ENCODE measurements at places on chromosomes 2 and 18.

DNA sequence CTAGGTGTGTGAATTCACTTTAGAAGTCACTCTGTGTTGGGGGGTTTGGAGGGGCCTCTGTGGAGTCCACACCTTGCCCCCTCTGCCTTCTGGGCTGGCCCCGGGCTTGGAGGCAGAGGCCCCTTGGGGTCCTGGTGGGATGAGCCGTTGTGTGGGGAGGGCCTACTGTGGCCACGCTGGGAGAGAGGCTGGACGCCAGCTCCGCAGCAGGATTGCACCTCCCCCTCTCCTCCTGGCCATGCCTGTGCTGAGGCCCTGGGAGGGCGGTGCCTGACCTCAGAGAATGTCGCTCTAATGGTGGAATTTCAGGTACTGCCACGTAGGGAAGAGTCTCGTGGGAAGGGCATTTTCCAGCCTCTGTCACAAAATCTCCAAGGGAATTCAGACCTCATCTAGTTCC is 237.0 kb downstream of the ATAD2B start:
- DNase-seq, result no peak

DNA sequence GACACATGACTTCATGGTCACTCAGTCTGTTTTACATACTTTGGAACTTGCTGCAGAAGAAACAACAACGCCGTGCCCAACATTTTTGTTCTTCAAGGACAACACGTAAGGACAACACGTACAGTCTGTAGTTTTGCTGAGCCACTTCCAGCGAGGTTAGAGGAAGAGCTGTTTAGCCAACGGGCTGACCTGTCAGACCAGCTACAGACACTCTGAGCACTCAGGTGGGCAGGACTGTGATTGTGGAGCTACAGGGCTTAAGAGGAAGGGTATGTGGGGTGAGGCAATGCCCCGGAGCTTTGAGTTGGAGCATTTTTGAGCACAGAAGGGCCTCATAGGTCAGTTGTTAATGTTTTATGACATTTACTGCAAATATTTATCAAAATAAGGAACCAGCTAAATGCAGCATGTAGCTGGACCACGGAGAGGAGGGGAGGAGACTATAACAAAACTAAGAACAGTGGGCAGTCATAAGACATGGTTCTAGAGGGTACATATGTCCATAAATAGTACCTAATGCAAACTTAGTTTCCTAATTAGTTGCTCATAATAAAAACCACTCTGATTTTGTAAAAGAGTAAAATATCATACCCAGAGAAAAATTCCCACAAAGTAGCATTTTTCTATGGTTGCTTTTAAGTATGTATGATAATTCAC is 26.3 kb upstream of the NPC1 start:
- no peak for DNase-seq

DNA sequence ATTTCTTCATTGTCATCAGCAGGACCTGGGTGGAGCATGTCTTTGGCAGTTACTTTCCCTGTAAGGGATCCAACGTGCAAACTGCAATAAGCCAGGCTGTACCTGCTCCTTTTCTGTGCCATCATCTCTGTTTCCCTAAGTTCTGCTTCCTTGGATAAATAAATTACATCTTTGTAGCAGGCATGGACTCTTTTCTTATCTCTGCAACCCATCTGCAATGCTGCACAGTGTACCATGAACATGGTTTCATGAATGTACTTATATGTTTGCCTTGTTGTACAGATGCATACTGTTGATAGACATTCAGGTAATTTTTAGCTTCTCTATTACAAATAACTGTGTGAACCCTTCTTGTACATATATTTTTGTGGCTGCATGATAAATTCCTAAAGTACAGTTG is 616.7 kb upstream of the PIK3C3 start:
- DNase-seq, result no peak

GRCh38 chr2:37366773-37367172 is 22.3 kb downstream of the QPCT start:
- DNase-seq, result no peak

- no peak for DNase-seq
Observed at GRCh38 chr18:49721981-49722380, 91.4 kb downstream of the ACAA2 start.

DNA sequence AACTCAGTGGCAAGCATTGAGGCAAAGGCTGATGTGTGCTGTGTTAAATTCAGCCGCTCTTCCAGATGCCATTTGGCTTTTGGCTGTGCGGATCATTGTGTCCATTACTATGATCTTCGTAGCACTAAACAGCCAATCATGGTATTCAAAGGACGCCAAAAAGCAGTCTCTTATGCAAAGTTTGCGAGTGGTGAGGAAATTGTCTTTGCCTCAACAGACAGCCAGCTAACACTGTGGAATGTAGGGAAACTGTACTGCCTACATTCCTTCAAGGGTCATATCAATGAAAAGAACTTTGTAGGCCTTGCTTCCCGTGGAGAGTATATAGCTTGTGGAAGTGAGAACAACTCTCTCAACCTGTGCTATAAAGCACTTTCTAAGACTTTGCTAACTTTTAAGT is 195.5 kb upstream of the RAB12 start:
- DNase-seq, result no peak

GRCh38 chr18:51953521-51953920 is 386.5 kb upstream of the DCC start:
- no peak for DNase-seq

- DNase-seq, result no peak
Observed at GRCh38 chr18:79382681-79383387, 12.9 kb upstream of the NFATC1 start.

DNA sequence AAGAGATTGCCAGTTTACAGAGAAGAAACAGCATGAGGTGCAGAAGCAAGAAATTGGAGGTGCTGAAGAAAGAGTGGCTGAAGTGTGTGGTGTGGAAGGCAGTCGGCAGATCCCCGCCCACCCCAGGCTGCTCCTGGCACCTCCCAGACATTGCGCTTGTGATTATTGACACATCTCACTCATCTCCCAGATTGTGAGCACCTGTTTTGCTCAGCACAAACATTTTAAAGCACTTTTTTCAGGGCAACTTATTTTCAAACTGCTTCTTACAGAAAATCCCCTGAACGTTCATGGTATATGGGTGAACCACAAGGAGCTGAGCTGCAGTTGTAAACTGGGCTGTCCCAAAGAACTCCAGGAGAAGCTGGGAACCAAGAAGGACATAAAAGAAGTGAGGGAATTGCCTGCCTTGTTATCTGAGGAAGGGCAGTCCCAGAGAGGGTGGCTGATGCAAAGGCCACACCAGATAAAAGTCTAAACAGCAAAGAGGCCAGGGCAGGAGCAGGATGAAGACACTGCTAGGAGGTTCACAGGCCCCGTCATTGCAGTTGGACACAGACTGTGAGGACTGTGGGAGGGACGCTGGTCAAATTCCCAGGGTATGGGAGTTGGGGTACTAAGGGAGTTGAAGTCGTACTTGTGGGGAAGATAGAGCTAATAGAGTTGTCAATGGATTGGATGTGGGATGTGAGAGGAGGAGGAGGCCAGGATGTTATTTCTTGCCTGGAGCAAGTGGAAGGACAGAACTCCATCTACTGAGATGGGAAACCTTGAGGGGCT is 65.1 kb downstream of the INPP4A start:
- DNase-seq, result no peak

GRCh38 chr2:164920430-164920829 is 34.9 kb downstream of the SLC38A11 start:
- no peak for DNase-seq

DNA sequence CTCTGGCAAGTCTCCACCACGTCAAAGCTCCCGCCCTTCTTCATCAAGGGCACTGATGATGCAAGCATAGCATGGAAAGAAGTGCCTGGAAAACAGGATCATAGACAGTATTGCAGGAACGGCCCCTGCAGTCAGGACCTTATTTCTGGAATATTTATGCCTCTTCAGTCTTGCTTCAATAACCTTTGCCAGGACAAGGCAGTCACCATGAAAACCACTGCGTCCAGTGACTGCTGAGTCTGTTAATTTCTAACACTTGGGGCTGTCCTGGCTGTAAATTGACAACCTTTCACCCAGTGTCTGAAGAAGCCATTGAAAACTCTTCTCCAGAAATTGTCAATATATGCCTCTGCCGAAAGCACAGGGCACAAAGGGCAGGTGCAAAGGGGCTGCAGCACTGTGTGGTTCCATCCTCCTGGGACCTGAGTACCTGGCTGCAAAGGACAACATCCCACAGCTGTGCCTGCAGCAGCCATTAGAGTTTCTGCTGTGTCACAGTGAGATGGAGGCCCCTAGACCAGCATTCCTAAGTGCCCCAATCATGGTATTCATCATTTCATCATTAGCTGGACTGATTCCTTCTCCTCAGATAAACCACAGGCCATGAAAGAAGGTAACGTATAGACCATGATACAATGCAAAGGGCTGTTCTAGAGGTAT is 819.6 kb downstream of the RNF144A start:
- DNase-seq, result no peak

- DNase-seq, result no peak
Observed at GRCh38 chr18:74652392-74652988, 54.8 kb downstream of the ZNF407 start.

GRCh38 chr2:99860720-99861375 is 281.5 kb downstream of the AFF3 start:
- no peak for DNase-seq

- DNase-seq, result no peak
Observed at GRCh38 chr2:38835015-38835601, 40.6 kb downstream of the DHX57 start.

DNA sequence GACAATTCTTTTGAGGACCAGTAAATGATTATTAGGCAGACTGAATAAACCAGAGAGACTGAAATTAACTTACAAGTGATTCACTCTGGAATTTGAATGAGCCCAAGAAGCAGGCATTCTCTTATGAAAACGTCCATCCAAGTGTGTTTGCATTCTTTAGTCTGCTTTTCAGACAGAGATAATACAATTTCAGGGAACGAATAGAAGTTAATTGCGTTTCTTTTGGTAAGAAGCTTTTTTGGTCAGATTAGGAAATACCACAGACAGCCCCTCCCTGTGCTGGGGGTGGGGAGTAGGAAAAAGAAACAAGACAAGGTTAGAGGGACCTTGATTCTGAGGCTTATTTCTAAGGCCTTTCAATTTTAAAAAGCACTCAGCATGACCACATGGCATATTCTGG is 874.4 kb downstream of the SUCLG1 start:
- no peak for DNase-seq

- DNase-seq, result no peak
Observed at GRCh38 chr2:45237128-45237527, 227.9 kb upstream of the SIX2 start.

- no peak for DNase-seq
Observed at GRCh38 chr18:66461344-66461743, 142.5 kb downstream of the CDH19 start.

GRCh38 chr2:116874021-116874420 is 940.5 kb upstream of the DDX18 start:
- no peak for DNase-seq

DNA sequence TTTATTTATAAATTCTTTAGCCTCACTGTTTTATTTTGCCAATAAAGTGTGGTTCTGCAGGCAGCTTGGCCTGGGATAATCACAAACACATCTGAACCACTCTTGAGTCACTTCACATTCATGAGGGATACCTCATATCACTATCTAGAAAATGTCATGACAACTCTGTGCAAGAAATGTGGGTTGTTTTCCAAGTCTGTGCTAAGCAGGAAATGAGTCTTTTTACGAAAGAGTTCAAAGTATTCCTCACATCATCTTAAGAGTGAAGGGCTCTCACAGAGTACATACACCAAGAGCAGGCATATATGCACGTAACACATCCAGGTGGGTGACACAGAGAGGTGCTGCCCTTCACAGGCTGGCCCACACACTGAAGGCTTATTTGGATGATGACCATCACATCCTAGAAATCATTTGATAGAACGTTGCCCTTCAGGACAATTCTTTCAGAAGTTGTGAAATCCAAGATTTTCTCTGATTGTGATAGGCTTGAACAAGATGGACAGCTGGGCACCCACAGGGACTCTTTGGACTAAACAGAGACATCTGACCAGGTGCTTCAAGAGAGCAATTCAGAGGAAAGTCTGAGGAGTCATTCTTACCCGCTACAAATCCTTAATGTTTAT is 811.1 kb upstream of the LRATD1 start:
- no peak for DNase-seq

GRCh38 chr2:109256921-109257320 is 127.9 kb downstream of the SH3RF3 start:
- no peak for DNase-seq

DNA sequence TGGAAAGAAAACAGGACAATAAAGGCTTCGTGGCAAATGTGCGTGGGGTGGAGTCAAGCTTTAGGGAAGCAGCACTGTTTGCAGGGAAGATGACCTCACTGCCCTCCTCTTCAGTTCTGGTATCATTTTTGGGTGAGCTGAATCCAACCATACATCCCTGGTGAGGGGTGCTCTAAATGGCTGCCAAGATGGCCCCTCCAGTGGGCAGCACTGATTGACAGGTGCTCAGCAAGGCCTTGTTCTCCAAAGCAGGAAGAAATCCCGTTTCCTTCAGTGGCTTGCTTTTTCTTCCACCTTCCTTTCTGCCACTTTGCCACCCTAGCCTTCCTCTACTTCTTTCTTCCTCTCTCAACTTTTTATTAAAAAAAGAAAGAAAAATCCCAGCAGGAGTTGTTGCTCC is 132.8 kb upstream of the SP5 start:
- DNase-seq, result no peak

- no peak for DNase-seq
Observed at GRCh38 chr2:129713337-129713736, 266.1 kb upstream of the RAB6C start.

GRCh38 chr2:9847140-9847539 is 3.9 kb downstream of the TAF1B start:
- no peak for DNase-seq

GRCh38 chr2:113172721-113173541 is 840 bp upstream of the PSD4 start:
- DNase-seq, result no peak

DNA sequence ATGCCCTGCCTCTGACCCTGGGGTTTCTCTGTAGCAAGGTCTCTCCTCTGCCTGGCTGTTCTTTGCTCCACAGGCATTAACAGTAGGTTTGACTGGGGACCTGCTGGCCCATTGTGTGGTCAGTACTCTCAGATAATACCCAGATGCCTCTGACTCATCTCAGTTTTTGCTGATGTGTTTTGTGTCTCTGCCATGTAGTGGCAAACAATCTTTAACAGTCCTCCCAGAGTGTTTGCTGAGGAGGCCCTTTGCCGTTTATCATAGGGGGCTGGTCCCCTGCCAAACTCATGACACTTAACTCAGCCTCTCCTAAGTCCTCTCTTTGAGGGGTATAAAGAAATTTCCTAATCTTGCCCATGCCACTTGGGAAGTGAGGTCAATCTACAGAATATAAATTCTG is 793.7 kb upstream of the FANCL start:
- DNase-seq, result no peak

DNA sequence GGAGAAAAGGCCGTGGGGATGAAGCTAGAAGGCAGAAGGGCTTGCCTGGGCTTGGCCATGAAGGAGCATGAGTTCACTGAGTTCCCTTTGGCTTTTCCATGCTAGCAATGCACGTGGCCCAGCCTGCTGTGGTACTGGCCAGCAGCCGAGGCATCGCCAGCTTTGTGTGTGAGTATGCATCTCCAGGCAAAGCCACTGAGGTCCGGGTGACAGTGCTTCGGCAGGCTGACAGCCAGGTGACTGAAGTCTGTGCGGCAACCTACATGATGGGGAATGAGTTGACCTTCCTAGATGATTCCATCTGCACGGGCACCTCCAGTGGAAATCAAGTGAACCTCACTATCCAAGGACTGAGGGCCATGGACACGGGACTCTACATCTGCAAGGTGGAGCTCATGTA is 2.9 kb downstream of the CTLA4 start:
- DNase-seq, result no peak

Measured in stimulated activated CD4-positive, alpha-beta T cell treated with anti-CD3 and anti-CD28 coated beads, Interleukin-15, amount 100 ng/mL, for 1 hour (primary cell).